ENCODE measurements at places on chromosomes 4 and X.

GRCh38 chr4:95508421-95508820 lies 40.4 kb downstream of the UNC5C start:
- no peak for DNase-seq

DNA sequence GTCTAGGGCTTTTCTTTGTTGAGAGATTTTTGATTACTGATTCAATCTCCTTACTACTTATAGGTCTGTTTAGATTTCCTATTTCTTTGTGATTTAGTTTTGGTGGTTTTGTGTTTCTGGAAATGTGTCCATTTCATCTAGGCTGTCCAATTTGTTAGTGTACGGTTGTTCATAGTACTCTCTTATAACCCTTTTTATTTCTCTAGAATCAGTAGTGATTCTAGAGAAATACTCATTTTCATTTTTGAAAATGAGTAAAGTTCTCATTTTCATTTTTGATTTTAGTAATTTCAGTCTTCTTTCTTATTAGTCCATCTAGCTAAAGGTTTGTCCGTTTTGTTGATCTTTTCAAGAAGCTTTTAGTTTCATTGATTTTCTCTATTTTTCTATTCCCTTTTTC lies 7.5 kb downstream of the IL13RA1 start:
- DNase-seq = no peak

DNA sequence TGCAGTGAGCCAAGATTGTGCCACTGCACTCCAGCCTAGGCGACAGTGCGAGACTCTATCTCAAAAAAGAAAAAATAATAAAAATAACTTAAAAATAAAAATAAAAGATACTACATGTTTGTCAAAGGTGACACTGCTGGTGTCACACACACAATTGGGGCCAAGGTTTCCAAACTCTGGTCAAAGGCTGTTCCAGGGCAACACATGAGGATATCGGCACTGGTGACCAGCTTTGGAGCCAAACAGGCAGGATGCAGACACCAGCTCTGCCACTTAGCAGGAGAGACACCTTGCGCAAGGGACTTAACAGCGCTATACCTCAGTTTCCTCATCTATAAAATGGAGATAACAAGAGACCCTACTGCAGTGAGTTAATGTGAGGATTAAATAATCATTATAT lies 52.3 kb downstream of the CD99L2 start:
- DNase-seq = no peak

DNA sequence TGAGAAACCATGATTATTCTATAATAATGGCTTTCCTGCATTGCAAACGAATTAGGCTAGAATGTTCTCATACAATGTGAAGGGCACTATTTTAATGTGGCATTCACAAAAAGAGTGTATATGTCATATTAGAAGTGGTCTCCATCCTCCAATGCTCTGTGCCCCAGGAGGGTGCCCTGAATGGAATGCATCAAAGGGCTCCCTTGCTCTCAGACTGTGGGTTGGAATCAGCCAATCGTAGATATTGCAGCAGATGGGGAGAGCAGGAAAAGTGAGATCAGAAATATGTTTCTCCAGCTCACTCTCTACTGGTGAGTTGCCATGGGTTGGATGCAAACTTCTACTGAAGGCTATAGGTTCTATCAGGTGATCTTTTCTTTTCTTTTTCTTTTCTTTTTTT lies 11.9 kb upstream of the NSUN7 start:
- DNase-seq = no peak

GRCh38 chr4:773214-773613 lies 52.7 kb downstream of the CPLX1 start:
- no peak for DNase-seq

- DNase-seq = peak; percentile 7
Measured at GRCh38 chrX:154717824-154718223, 33.1 kb downstream of the GAB3 start.

DNA sequence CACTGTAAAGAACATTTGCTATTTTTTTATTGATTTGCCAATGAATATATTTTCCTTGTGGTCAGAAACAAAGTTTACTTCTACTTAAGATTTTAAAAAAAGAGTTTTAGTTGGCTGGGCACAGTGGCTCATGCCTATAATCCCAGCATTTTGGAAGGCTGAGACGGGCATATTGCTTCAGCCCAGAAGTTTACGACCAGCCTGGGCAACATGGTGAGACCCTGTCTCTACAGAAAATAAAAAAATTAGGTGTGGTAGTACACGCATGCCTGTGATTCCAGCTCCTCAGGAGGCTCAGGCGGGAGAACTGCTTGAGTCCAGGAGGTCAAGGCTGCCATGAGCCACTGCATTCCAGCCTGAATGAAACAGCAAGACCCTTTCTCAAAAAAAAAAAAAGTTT lies 36.8 kb downstream of the LRP2BP start:
- no peak for DNase-seq

DNA sequence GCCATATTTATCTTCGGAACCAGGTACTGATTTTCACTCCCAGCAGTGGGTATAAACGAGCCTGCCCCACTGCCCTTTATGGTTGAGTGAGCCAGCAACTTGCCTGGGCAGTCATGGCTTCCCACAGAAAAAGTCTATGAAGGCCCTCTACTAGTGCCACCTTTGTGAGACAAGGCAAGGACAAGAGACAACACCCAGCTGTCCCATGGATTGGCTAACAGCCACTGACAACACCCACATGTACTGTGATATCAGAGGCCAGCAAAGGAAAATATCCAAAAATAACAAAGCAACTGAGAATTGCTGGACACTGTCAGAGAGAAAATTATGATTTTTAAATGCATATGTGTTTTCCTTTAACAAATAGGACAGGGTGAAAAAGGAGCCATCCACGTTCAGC lies 248.4 kb upstream of the TTC29 start:
- DNase-seq = no peak
